ENCODE measurements at places on chromosomes 12 and 14.

GRCh38 chr12:111427417-111428074 lies 21.8 kb downstream of the SH2B3 start:
- no peak for DNase-seq

DNA sequence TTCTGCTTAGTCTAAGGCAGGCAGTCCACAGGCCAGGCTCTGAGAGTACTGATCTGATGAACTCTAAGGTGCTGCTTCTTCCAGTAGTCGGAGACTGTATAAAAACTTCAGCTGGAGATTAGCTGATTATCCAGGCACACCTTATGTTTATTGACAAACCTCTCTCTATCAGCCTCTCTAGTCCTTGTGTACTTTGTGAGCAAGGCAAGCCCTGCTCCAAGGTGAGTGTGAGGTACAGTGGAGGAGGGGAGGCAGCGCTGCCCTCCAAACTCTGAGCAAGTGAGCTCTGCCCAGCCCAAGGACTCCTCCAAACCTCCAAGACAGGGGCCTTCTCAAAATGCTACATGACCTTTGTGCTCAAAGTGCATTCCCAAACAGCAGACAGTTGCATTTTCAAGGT lies 95.9 kb upstream of the CDKN3 start:
- no peak for DNase-seq

GRCh38 chr12:77999074-77999715 lies 168.5 kb downstream of the NAV3 start:
- no peak for DNase-seq

DNA sequence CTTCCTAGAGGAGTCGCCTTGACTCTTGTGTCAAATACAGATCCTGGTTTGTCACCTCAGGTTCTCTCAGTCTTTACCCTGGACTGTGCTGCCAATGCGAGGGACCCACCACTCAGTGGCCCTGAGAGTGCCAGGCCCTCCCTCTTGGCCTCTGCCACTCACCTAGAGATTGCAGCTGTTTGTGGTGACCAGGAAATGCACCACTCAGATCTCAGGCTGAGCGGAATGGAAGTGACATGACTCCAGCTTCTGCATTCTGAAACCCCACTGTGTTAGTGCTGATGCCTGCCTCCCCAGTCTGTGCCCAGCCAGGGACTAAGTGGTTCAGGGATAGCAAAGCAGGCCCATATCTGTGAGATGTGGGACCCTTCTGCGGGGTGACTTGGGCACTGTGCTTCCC lies 27.8 kb upstream of the NEDD1 start:
- no peak for DNase-seq

GRCh38 chr14:68602507-68602906 lies 190.4 kb downstream of the ZFP36L1 start:
- no peak for DNase-seq

- DNase-seq = no peak
Measured at GRCh38 chr12:117501076-117501869, 139.8 kb upstream of the NOS1 start.

DNA sequence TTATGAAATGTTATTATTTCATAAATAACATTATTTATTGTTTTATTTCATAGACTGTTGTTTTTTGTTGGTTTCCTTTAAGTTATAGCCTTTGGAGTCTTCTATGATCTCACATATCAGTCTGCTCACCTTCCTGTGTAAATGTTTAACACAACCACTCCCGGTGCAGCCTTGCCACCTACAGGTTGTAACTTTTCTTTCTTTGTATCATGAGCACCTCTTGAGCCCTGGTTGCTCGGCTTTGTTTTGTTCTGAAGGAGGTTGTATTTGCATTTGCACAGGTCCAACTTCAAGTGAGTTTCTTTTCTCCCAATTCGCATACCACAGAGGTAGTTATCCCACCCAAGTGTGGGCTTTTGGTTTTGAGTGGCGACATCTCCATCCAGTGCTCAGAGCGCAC lies 121.4 kb downstream of the SLC15A4 start:
- DNase-seq = no peak

- no peak for DNase-seq
Measured at GRCh38 chr12:124464062-124464461, 103.3 kb downstream of the NCOR2 start.

- DNase-seq = no peak
Measured at GRCh38 chr14:55240526-55241178, 30.6 kb upstream of the FBXO34 start.

DNA sequence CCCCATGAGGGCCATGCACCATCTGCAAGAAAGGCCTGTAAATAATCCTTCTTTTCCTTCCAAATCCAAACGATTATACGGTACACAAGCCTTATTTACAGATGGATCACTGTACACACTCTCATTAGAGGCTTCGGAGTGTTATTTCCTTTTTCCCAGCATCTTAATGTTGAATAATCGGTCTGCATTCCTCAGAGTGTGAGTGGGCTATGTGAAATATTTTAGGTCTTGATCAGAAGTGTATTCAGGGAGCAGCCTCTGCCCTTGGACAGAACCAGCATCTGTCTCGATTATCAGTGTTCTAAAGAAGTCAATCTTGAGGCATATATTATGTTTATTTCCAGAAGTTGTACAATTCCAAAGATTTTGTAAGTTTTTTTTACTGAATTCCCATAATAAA lies 340.6 kb downstream of the SEC23A start:
- no peak for DNase-seq

DNA sequence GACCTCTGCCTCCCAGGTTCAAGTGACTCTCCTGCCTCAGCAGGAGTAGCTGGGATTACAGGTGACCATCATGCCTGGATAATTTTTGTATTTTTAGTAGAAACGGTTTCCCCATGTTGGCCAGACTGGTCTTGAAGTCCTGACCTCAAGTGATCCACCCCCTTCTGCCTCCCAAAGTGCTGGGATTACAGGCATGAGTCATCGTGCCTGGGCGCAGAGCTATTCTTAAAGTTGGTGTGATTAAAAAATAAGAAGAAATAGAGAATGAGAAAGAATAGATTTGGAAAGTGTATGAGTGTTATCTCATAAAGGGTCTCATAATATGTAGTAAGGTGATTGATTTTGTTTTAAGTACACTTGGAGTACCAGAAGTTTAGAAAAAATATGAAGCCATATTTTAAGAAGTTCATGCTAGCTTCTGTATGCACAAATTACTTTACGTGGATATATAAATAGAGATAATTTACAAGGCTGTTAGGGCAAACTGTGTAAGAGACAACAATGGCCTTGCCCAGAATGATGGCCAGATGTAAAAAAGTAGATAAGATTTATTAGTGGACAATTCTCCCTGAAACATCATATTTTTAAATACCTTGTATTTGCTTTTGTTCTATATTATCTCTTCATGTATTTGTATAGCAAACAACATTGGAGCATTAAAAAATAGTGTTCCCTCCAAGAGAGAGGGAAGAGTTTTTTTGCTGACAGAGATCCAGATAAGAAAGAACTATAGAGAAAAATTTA lies 1108.5 kb downstream of the SLC16A7 start:
- DNase-seq = peak; percentile 35

DNA sequence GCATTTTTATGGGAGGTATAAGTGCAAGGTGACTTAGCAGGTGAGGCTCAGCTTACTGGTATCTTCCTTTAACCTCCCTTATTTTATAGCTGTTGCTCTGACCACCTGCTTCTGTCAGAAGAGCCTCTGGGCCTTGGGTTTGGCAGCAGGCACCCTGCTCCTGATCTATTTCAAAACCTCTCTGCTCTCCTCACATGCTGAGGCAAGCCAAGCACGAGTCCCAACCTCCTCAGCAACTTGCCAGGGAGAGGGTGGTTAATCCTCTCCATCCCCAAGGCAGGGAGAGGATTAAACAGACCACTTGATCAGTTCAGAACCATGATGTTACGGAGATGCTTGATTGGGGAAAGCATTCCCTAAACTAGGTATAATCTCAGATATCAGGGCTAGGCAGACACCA lies 5.4 kb downstream of the PLEKHH1 start:
- no peak for DNase-seq

- no peak for DNase-seq
Measured at GRCh38 chr12:76074701-76075336, 9.7 kb downstream of the NAP1L1 start.

DNA sequence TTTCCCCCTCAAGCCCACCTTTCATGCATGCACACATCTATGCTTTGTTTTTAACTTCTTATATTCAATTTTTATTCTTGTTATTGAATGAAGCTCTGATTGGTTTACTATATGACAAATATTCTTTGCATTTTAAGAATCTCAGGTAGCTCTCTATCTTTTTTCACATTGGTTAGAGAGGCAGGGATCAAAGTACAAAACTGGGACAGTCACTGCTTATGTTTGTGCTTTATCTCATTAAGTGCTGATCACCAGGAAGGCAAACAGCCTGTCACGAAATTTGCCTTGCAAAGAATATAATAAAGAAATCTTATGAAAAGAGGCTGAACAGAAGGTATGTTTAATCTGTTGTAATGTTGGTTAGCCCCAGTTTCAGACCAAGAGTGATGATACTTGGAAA lies 29.7 kb upstream of the INSM2 start:
- DNase-seq = no peak

DNA sequence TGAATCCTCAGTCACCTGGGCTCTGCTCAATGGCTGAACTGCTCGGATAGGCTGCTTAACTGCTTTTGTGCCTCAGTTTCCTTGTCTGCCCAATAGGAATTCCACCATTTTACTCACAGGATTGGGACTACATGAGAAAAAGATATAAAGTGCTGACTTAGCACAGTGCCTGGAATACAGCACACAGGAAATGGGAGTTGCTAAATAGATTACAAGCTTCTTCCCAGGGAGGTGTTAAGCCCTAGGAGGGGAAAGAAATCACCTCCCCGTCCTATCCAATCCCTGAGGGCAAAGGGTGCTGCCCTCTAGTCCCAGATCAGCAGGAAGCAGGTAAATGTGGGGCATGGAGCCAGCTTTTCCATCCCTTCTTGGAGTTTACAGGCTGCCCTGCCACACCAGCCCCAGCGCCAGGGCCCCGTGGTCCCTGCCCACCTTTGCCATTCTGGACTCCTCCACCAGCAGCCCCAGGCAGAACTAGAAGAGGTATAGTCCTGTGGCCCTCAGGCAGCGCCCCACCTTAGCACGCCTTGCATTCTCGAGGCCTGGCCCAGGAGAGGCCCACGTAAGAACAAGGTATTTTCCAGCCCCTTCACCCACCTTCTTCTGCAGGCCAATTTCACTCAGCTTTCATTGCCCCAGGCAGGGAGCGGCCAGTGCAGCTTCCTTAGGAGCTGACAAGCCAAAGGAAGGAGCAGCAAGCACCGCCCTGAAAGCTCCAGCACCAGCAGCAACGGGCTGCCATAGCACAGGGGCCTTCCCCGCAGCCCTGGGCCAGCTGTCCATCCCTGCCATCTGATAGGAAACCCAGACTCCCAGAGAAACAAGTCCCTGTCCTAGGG lies 28.8 kb upstream of the RPLP0 start:
- DNase-seq = peak; percentile 43

DNA sequence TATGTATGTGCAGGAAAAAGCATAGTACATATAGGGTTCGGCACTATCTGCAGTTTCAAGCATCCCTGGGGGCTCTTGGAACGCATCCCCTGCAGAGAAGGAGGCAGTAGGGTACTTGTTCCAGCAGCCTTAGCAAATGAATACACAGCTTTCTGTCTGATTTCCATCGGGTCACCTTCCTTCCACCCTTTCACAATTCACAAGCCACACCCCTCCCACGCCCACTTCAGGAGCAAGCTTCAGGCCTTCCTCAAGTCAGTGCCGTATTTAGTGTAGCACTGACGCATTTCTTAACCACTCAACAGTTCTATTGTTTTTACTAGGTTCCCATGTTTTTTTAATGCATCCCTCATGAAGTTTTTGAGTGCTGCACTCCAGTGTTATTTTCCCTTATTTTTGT lies 64.2 kb downstream of the CLMN start:
- no peak for DNase-seq

GRCh38 chr12:95083938-95084337 lies 10.5 kb upstream of the NR2C1 start:
- DNase-seq = peak; percentile 59

DNA sequence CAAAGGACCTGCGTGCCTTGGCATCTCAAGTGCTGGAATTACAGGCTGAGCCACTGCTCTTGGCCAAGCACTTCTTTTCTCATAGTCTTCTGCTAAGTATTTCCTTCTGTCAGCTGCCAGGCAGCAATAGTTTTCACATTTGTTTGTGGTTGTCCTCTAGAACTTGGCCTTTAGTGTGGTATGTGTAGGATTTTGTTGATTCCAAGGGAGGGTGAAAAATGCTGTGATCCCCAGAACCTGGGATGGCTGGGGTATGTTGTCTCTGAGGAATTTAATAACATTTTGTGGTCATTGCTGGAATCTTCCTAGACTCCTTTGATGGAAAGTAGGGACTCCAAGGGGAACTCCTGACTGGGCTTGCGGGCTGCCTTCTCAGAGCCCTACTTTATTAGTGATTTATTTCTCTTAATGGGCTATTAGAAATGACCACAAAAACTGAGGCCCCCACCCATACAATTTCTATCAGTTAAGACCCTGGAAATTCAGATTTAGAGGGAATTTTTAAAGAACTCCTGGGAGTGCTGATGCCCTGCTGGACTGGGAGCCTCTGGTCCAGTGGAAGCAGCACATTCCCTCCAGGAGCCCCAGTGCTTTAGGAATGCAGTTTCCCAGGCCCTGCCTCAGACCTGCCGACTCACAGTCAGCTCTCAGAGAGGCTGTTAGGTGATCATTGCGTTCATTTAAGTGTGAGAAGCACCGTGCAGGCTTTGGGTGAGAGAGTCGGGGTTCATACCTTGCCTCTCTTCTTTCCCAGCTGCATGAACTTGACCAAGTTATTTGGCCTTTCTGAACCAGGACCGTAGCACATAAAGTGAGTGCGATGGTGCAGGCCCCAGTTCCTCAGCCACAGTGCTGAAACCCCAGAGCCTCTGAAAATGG lies 22.7 kb downstream of the TRAF3 start:
- peak; percentile 34 for DNase-seq

DNA sequence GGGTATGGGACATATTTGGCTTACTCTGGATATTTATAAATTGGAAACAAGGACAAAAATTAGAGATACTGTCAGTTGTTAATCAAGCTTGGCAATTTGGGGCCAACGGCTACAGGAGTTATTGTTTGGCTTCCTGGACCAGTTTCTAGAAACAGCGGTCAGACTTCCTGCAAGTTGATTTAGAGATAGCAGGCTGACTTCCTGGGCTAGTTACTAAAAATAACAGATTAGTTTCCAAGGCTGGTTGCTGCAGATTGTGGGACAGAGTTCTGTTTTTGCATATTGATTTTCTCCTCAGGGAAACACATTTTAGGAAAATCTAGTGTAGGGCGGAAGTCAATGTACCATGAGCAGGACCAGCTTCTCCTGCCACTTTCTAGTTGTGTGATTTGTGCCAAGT lies 144.0 kb upstream of the TMPO start:
- DNase-seq = no peak

GRCh38 chr12:127108360-127109215 lies 1158.4 kb upstream of the TMEM132C start:
- DNase-seq = peak; percentile 58

GRCh38 chr14:61502459-61503093 lies 181.2 kb downstream of the PRKCH start:
- DNase-seq = no peak

- DNase-seq = no peak
Measured at GRCh38 chr12:68263366-68263765, 10.0 kb upstream of the IL22 start.

- DNase-seq = peak; percentile 52
Measured at GRCh38 chr12:47156167-47156736, 76.5 kb upstream of the AMIGO2 start.

GRCh38 chr14:72665259-72665658 lies 228.6 kb downstream of the DPF3 start:
- peak; percentile 45 for DNase-seq
